Epithelial cell of proximal tubule (primary cell): ENCODE measurements at places on chromosomes 16 and 17.

- no peak for DNase-seq
These were observed 19.5 kb downstream of the GRB7 start for GRCh38 chr17:39757176-39757662.

DNA sequence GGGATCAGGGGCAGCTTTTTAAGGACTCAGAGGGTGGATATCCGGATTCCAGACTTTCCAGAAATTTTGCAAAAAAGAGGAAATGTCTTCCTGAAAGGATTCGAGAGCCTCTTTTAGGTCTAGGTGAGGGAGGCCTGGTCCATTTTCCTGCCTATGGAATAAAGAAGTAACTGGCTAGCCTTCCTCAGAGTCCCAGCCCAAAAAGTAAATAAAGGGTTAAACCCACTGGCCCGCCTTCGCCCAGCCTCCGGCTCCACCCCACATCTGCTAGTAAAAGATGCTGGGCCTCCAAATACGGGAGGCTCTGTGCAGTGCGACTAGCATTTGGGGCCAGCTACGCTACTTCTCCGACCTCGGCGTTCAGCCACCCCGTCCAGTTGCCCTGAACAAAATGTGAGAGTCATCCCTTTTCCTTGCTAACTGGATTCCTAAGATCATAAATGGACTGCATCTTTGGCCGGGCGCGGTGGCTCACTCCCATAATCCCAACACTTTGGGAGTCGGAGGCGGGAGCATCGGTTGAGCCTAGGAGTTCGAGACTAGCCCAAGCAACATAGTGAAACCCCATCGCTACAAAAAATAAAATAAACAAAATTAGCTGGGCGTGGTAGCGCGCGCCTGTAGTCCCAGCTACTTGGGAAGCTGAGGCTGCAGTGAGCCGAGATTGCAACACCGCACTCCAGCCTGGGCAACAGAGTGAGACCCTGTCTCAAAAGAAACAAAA is 824 bp upstream of the MPP2 start:
- DNase-seq: no peak

DNA sequence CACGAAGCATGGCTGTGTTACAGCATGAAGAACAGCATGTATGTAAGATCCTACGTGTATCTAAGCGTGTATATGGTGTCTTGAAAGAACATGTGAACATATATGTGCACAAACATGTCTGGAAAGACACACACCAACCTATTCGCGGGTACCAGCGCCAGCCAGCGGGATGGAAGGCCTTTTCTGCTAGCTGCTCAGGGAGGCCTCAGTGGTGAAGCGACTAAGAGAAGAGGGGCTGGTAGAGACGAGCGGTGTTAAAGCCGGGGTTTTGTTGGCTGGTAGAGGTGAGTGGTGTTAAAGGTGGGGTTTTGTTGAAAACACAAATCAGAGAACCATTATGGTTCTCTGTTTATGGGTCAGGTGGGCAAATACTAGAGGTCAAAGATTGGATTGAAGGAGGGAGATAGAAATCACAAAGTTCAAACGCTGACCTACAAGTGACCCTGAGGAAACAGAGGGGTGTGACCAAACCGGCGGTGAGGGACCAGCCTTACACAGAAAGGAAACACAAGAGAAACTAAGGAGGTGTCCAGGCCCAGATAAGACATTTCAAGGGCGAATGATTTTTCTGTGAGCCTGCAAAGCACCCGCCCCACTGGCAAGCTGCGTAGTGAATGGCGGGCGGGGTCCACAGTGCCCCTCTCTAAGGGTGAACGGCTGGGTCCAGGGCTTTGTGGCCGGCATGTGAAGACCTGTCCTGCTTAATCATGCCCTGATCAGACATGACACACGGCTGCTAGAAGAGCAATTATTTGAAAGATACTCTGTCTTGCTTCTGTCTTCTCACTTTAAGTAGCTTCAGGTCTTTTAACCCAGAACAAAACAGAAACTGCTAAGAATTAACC is 8.1 kb downstream of the ZCCHC14 start:
- no peak for DNase-seq

DNA sequence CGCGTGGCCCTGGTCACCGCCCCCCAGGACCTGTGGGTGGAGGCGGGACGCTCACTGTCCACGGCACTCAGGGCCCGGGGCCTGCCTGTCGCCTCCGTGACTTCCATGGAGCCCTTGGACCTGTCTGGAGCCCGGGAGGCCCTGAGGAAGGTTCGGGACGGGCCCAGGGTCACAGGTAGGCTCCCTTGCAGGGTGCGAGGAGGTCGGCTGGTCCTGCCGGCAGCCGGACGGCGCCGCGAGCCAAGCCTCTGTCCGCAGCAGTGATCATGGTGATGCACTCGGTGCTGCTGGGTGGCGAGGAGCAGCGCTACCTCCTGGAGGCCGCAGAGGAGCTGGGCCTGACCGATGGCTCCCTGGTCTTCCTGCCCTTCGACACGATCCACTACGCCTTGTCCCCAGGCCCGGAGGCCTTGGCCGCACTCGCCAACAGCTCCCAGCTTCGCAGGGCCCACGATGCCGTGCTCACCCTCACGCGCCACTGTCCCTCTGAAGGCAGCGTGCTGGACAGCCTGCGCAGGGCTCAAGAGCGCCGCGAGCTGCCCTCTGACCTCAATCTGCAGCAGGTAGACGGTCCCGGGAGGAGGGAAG is 1.3 kb downstream of the GUCY2D start:
- DNase-seq: no peak

- peak; percentile 61 for DNase-seq
These were observed 10.3 kb downstream of the LYRM1 start for GRCh38 chr16:20910781-20911321.

DNA sequence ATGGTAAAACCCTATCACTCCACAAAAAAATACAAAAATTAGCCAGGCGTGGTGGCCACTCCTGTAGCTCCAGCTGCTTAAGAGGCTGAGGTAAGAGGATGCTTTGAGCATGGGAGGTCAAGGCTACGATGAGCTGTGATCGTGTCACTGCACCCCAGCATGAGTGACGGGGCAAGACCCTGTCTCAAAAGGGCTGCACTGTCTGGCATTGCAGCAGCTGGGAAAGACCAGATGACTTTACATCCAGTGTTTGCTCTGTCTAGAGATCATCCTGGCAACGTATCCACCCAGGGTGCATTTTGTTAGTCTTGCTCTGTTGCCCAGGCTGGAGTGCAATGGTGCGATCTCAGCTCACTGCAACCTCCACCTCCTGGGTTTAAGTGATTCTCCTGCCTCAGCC is 52.0 kb downstream of the MRM3 start:
- no peak for DNase-seq

GRCh38 chr17:35291802-35292201 is 48.9 kb downstream of the SLFN5 start:
- no peak for DNase-seq

DNA sequence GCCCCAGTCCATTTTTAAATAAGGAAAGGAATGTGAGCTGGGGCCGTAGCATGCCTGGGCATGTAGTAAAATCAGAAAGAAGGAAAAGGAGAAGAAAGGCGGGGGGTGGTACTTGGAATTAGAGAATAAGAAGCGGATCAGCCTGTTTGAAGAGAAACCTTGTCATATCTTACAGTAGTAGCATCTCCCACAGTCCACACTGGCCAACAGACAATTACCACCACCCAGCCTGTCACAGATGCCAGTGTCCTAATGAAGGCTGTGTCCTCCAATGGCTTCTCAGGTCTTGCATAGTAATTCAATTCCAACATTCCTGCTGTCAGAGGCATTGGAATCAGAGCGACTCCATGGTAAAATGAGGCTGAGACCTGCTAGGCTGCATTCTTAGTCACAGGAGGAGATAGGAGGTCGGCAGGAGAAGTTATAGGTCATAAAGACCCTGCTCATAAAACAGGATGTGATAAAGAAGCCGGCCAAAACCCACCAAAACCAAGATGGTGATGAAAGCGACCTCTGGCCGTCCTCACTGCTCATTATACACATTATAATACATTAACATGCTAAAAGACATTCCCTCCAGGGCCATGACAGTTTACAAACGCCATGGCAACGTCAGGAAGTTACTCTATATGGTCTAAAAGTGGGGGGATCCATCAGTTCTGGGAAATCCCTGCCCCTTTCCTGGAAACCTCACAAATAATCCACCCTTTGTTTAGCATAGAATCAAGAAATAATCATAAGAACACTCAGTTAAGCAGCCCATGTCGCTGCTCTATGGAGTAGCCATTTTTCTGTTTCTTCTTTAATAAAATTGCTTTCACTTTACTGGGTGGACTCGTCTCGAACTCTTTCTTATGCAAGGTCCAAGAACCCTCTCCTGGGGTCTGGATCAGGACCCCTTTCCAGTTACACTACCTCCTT is 9.6 kb upstream of the AKAP10 start:
- DNase-seq: no peak

DNA sequence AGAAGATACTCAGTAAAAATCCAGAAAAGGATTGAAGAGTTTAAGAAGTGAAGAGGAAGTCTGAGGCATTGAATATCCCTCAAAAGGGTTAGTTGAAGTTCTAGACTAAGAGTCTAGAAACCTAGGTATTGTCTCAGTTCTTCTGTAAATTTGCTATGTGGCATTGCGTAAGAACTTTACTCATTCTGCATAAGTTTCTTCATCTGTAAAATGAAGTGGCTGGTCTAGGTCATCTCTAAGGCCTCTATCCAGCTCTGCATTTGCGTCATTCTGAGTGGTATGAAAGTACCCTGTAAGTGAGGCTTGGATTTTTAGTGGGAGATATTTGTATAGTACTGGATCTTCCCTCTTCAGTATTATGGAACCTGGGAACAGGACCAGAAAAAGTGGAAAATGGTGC is 130.2 kb downstream of the MYO1D start:
- DNase-seq: no peak

DNA sequence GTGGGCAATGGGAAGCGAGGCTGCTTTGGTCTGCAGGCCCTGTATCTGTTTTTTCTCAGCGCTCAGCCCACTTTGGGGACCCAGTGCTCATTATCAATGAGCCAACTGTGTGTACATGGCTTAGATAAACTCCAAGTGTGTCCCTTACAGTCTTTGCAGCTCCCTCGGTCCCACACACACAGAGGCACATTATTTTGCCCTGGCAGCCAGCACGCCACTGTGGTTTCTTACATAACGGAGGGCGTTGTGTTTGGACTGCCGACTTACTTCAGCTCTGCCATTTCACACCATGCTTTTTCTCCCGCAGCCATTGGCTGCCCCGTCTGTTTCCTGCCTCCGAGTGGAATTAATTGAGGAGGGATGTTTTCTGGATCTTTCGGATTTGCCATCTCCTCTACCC is 56.5 kb upstream of the CLEC18A start:
- no peak for DNase-seq

- no peak for DNase-seq
These were observed 350.1 kb upstream of the EEF2KMT start for GRCh38 chr16:5447734-5448133.

- DNase-seq: no peak
These were observed 176.8 kb upstream of the HSBP1 start for GRCh38 chr16:83630979-83631378.

GRCh38 chr17:67362173-67362572 is 4.2 kb downstream of the PSMD12 start:
- DNase-seq: no peak

DNA sequence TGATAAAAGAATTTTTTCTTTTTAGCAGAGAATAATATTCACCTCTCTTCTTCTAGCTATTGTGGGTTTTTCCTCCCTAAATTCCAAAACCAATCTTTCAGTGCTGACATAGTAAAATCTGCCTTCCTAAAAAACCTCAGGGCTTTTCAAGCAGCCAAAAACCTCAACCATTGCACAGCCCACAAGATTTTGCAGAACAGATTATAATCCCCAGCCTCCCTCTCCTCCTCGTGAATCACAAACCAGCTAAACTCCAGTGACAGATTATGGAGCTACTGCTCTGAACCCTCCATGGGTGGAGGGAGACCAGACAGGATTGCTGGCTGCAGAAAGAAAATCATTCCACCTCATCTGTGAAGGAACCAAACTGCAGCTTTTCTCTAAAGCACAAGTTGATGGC is 341.6 kb downstream of the SOX9 start:
- no peak for DNase-seq
